ENCODE measurements at places on chromosomes 12 and 14. TPM values are rescaled to one million over a fixed set of nuclear protein-coding genes. Genes with fewer than 3 reads are reported as not detected.

The TAS2R50 gene
- 1.2 TPM for total RNA-seq

The OVCH1 gene
- total RNA-seq: 0.19 TPM

The XPOT gene
- total RNA-seq: 16.9 TPM

The EFS gene
- total RNA-seq: 6.3 TPM

The SLC17A8 gene
- not detected for total RNA-seq

DNA sequence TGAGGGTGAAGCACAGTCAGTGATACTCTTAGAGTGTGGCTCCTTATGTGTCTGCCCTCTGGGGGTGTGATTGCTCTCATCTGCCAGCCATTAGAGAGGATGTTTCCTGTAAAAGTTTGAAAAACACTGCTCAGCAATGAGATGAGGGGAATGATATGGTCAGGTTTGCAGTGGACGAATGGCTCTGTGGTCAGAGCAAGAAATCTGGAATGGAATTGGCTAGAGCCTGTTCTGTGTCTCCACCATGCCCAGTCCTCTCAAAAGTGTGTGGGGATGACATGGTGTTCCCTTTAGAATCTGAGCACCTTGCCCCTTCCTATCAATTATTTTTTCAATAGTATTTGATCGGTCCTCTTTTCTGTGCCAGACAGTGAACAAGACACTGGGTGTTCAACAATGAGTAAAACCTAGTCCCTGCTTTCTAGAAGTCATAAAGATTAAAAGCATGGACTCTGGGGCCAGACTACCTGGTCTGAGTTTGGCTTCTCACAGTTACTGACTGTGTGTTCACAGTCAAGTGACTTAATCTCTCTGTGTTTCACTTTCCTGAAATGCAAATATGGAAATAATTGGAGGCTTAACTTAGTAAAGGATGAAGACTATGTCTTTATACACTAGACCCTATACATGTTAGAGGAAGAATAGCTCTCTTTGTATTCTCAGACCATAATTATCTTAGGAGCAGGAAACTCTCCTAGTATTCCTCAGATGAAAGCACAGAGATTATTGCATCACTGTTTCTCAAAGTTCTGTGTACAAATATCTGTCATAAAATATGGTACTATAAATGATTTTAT lies 1.6 kb downstream of the ACSS3 start:
- no peak for DNase-seq

DNA sequence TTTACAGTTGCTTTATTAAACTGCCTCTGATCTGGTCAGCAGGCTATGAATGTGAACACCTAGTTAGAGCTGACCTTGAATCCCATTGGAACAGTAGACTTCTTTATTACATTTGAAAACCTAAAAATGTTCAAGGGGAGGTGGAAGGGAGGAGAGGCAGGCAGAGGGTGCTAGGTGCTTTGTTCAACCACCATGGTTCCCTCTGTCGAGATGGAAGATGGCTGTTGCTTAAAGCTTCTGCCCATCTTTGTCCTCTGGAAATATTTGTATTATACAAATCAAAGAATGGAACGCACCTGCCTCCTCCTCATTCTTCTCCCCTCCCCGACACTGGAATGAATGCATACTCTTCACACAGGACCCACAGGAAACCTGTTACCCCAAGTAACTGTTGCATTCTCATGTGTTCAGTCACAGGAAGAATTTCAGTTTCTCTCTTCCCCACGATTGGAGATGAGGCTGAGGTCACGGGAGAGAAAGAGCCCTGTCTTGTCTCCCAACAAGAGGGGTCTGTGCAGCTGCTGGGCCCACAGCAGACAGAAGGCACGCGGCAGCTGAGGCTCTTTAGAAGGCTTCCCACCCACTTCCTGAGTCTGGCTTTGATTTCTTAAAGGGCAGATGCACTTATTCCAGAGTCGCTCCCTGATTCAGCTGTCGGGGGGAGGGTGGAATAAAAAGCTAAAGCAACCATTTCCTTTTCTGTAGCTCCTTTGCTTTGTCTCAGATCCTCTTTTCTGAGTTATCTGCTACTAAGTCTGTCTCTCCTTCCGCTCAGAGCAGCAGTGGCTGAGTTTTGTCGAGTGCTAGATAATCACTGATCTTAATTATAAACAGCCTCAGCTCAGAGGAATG lies 217.9 kb upstream of the BTG1 start:
- peak; percentile 63 for DNase-seq

- DNase-seq: no peak
Observed at GRCh38 chr12:27331927-27332324, 710 bp upstream of the BMAL2 start.

GRCh38 chr14:66979101-66979974 lies 209.9 kb upstream of the GARIN2 start:
- no peak for DNase-seq

DNA sequence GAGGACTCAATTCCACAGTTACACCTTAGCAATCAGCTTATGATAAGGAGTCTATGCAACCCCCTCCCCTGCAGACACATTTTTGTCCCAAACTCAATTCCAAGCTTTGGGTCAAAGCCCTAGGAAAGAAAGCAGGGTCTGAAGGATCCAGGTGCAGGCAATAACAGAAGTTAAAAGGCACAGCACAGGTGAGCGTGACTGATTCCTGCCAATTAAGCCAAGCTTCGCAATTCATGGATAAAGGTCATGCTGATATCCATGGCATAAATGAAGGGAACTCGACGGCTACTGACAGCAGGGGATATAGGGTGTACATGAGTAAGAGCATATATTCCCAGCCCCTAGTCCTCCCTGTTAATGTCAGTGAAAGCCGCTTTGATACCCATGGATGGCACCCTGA lies 39.3 kb downstream of the C12orf56 start:
- no peak for DNase-seq

DNA sequence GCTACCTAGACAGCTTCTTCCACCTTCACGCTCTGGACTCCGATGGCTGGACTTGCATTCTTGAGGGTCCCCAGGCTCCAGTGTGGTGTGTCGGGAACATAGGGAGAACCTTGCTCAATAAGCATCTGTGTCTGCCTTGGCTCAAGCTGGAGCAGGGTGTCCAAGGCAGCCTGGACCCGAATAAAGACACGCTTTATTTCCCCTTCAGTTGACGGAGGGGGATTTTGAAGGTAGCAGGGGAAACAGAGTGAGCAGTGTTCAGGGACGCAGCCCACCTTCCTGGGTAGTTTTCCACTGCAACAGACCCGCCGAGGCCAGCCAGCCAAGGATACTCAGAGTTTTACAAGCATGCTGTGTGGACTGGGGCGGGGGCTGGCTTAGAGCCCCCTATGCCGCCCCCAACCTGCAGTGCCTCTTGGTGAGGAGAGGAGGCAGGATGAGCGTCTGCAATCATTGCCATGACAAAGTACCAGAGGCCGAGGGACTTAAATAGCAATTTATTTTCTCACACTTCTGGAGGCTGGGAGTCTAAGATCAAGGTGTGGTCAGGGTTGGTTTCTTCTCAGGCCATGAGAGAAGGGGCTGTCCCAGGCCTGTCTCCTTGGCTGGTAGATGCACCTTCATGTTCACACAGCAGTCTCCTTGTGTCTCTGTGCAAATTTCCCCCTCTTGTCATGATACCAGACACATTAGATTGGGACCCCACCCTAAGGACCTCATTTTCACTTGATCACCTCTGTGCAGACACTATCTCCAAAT lies 201.2 kb downstream of the CHST11 start:
- DNase-seq: no peak

GRCh38 chr12:57896434-57897201 lies 44.7 kb upstream of the ATP23 start:
- peak; percentile 83 for DNase-seq

DNA sequence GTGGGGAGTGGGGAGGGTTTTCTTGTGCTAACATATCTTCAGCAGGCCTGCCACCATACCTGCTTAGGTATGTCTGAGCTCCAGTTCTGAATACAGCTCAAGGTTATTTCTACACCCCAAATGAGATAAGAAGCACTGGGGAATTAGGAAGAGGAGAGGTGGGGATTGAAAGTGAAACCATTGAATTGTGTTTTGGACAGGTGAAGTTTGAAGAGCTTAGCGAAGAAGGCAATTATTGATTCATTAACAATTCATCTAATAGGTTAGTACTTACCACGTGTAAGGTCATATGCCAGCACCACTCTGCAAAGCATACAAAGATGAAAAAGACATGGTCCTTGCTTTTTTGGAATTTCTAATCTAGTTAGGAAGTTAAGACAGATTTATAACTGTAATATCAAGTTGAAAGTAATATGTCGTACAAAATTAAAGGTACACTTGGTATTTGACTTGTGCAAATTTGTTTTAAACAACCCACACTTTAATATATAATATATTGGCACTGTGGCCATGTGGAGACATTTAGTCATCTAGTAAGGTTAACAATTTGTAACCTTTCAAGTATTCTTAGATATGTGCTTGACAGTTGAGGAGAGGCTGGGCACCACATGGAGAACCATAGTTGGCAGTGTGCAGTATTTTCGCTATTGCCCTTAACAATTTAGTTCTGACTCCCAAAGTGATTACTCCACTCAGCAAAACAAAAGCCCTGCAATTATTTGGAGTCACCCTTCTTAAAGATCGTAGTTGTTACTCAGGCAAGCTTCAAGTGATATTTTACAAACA lies 3.6 kb downstream of the SMCO3 start:
- no peak for DNase-seq

- DNase-seq: no peak
Observed at GRCh38 chr12:126219654-126220279, 1154.5 kb downstream of the AACS start.

- no peak for DNase-seq
Observed at GRCh38 chr12:128450810-128451209, 183.8 kb downstream of the TMEM132C start.

DNA sequence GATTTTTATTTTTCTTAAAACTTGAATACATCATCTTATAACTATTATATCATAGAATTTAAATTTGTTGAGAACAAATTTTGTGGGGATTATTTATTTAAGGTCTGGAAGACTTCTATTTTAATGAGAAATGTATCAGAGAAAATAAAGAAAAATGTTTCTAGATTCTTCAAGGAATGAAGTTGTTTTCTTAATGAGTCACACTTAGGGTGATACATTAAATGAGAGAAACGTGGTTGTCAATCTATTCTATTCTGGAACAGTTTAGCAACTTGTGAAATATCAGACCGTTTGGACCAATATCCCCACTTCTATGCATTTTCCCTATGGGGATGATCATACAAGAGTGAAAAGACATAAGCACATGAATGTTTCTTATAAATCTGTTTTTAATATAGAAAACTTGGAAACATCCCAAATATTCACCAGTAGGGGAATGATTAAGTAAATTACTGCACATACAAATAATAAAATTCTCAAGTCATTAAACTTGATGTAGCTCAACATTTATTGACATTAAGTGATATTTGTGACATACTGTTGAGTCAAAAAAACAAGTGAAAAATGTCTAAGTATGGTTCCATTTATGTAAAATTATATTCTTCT lies 88.5 kb downstream of the E2F7 start:
- DNase-seq: no peak

Measured in right atrium auricular region (tissue), 2 donors.